ENCODE measurements at places on chromosomes 11 and 22. TPM values are rescaled to one million over a fixed set of nuclear protein-coding genes. Genes with fewer than 3 reads are reported as not detected.

The DCHS1 gene
- 35.2 TPM for total RNA-seq

The MAPK1 gene
- 98.1 TPM for total RNA-seq

The SLC5A4 gene
- total RNA-seq, result 0.11 TPM

The PLAAT5 gene
- not detected for total RNA-seq

The CRYBA4 gene
- total RNA-seq, result not detected

The MIOX gene
- not detected for total RNA-seq

The GALNT18 gene
- total RNA-seq, result 7.5 TPM

The TRIM48 gene
- not detected for total RNA-seq

The TRIM22 gene
- total RNA-seq, result 46.7 TPM

All from uterine smooth muscle cell (primary cell).